Activated naive CD4-positive, alpha-beta T cell treated with anti-CD3 and anti-CD28 coated beads, Interleukin-2, amount 10 ng/mL, durations not matched to agents 7 days and 5 days (primary cell): ENCODE measurements at places on chromosomes 5 and 9.

- DNase-seq, result no peak
Measured at GRCh38 chr5:142132916-142133315, 24.3 kb downstream of the NDFIP1 start.

DNA sequence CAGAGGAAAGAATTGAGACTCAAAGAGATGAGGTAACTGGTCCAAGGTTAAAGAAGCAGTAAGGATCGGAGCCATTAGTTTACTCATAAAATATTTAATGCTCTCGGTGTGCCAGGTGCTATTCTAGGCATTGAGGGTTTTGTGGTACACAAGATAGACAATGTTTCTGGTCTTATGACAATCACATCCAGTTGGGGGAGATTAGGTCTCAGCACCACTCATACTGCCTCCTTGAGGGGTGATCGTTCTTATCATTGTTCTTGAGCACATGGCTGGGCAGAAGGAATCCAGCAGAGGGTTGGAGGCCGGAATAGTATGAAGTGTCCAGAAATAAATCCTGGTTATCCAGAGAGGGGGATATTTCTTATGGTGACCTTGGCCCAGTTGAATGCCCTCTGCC, 40.7 kb upstream of the LCP2 start:
- DNase-seq, result no peak

DNA sequence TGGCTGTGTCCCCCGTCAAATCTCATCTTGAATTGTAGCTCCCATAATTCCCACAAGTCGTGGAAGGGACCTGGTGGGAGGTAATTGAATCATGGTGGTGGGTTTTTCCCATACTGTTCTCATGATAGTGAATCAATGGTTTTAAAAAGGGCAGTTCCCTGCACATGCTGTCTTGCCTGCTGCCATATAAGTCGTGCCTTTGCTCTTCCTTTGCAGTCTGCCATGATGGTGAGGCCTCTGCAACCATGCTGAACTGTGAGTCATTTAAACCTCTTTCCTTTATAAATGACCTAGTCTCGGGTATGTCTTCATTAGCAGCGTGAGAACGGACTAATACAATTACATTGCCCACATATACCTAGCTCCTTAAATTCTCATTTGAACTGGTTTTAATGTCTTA, 353.0 kb upstream of the KLF4 start:
- DNase-seq, result no peak

GRCh38 chr9:133135146-133135745, 14.2 kb upstream of the RALGDS start:
- DNase-seq, result peak; percentile 58

DNA sequence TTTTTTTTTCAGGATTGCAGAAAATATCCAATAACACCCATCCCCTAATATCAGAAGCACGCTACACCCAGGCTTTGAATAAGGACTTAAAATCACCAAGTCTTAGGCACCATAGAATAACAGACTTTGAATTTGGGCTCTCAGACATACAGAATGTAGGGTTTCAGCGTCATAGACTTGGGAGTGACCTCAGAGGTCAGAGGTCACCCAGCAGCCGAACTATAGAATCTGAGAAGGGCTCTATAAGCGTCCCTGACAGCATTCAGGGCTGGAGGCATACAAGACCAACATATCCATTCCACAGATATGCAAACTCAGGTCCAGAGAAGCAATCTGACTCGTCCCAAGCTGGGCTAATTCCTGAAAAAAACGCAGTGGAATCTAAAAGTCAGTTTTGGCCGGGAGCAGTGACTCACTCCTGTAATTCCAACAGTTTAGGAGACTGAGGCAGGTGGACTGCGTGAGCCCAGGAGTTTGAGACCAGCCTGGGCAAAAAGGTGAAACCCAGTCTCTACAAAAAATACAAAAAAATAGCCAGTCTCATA, 34.7 kb downstream of the SLC6A7 start:
- no peak for DNase-seq

- peak; percentile 91 for DNase-seq
Measured at GRCh38 chr5:41924872-41925554, at the start of gene FBXO4. Gene FBXO4 (plus strand): TSS chr5:41925281. CDS start chr5:41925310, 29 bp downstream.

GRCh38 chr9:105187781-105188180, 56.7 kb upstream of the SLC44A1 start:
- no peak for DNase-seq

GRCh38 chr5:159174511-159175168, 34.7 kb downstream of the RNF145 start:
- no peak for DNase-seq

- DNase-seq, result no peak
Measured at GRCh38 chr9:130670644-130671043, 6.2 kb downstream of the PRDM12 start.

DNA sequence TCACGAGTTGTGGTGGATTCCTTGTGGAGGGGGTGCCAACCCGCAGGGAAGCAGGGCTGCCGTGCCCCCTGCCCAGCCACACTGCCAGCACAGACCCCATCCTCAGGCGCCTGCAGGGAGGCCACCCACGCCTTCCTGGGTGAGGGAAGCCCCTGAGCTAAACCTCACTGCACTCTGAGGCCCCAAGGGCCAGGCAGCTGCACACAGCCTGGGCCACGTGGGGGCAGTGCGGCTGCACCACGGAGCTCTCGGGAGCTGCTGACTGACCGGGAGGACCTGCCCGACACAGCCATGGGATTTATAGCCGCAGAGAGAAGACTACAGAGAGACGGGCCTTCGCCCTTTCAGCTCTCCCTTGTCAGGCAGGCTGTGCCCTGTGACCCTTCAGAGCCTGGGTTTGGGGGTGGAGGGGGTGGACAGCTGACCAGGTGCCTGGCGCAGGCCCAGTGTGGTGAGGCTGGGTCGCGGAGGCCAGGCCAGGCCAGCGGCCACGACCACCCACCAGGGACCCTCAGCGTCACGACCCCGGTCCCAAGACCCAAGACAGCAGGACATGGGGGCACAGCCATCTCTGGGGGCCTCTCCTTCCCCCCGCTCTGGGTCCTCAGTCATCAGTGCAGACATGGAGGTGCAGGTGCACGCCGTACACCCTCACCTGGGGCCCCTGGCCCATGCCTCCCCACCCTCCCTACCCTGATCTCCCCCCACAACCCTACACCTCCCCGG, 4.3 kb upstream of the AHRR start:
- DNase-seq, result peak; percentile 53

DNA sequence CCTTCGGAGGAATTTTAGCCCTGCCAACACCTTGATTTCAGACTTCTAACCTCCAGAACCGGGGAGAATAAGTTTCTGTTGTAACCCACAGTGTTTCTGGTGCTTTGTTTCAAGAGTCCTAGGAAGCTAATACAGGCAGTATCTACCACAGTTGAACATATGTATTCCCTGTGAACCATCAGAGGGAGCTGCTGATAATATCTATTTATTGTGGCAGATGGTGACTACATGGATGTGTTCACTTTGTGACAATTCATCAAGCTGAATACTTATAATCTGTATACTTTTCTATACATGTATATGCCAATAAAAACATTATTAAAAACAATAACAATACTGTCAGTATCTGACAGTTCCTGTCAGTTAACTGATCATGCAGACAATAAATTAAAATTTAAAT, 137.2 kb upstream of the GNA14 start:
- no peak for DNase-seq

GRCh38 chr5:172913117-172913850, 45.9 kb upstream of the RPL26L1 start:
- DNase-seq, result no peak

DNA sequence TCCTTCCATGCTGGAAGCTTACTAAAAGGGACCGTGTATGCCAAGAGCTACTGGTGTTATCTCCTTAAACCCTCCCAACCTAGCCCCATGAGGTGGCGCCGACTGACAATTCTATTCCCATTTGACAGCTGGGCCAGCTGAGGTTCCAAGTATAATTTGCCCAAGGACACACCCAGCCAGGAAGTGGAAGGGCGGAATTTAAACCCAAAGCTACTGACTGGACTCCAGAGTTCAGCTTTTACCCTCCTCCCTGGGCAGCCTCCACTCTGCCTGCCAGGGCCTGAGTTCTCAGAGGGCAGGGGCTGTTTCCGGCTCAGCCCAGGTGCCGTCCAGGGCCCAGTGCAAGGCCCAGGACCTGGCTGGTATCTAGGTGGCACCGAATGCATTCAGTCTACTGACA, 71.8 kb downstream of the C9orf50 start:
- no peak for DNase-seq

DNA sequence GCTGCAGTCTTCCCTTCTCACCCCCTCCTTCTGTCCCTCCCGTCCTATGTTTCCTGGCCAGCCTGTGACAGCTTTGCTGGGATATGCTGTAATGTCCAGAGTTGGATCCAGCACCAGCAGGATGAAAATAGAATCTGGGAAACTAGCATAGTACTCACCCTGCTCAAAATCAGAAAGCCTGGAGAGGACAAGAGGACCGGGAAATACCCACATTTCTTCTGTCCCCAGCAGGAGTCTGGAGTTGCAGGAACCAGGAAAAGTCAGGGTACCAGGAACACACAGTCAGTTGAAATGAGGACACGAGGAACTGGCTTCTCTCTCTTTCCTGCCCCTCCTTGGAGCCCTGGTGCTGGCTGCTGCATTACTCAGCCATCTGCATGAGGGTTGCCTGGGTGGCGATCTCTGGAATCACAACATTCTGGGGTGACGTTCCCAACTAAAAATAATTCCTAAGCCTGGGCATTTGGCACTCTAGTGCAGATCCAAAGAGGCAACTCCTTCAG, 59.6 kb upstream of the NFIL3 start:
- no peak for DNase-seq

DNA sequence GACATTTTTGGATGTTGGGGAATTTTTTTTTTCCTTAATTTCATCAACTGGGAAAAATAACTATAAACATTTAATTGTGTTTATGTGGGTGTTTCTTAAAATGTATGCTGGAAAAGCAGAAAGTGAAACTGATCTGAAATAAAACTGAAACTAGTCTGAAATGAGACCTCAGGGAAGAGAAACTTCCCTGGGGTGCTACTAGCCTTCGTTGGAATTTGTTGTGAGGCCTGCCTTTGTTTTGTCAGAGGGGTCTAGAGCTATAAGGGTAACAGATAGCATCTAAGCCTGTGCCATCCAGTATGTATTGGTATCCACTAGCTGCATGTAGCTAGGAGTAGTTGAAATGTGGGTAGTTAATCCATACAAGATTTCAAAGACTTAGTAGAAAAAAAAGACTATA, 10.4 kb downstream of the ZNF618 start:
- DNase-seq, result no peak

- DNase-seq, result peak; percentile 22
Measured at GRCh38 chr5:124651663-124652513, 94.6 kb downstream of the ZNF608 start.

DNA sequence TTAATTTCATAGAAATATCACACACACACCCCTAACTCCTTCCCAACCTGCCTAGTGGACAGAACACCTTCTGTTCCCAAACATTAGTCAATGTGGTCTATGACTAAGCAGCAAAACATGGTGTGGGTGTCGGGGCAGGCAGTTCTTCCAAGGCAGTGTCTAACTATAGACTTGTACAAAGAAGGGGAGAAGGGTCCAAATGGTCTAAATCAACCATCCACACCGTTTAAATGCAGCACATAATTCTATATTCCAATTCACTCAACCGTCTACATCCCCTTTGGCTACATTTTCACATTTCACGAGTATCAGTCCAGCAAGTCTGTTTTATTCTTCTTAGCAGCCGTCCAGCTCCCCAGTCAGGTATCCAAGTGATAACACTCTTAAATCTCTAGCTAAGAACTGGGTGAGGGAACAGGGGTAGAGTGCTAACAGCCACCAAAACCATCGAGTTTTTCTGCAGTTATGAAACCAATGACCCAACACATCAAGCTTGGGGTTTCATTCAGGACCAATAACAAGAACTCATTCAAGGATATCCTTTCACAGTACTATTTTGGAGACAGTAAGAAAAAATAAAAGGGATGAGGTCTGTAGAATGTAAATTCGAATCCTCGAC, 3.3 kb downstream of the ZNF608 start:
- DNase-seq, result no peak

DNA sequence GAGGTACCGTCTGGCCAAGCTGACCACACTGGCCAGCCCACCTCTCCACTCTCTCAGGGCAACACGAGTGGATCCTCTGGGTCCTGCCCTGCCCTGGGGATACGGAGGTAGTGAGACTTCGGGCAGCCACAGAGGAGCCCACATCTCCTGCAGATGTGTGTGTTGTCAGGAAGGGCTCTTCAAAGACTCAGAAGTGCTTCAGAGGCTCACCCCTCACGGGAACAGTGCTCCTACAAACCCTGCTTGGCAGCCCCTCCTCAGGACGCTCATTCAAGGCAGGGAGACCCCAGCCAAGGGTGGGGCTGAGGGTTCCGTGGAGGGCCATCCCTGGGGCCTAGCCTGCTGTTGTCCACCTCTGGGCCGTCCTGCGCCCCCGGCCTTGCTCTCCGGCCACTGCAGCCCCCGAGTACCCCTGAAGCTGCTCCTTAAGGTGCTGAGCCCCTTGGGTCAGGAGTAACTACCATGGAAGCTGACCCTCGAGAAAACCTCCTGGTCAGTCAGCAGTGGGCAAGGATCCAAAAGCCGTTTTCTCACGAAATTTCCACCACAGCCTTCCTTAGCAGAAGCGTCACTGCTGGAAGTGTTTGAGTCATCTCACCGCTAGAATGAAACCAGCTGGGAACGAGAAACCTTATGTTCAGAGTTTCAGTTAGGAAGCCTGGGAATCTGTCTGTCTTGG, 23.2 kb upstream of the LRRC14B start:
- peak; percentile 11 for DNase-seq

DNA sequence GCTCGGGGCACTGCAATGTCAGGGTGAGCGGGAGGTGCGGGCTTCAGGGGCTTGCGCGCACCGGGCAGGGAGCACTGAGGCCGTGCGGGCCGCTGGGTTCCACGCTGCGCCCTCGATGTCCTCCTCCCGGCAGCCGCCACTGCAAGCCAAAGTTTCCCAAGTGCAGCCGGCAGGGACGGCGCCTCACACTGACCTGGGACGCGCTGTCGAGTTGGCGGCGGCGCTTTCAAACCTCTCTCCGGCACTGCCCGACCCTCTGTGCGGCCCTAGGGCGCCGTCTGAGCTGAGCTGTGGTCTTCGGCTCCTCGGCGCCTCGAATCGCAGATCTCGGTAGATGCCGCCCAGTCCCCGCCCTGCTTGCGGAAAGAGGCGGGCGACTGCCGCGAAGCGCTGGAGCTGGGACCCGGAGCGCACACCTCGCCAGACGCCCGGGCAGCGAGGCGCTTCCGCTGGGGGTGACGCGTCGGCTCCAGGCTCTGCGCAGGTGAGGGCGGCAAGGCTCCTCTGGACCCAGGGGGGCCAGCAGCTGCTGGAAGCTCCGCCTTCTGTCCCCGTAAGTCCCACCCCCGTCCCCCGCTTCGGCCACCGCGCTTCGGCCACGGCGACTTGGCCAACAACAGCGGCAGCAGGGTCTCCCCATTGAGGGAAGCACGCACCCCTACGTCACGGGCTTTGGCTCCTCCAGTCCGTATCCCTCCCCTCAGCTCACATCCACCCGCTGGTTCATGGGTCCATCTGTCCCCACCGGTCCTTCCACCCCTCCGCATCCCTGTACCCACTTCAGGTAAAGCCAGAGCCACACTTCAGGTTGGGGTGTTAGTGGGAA, at the start of gene ANKRD34B:
ANKRD34B (minus strand) TSS at position 320 of the 826 bp plus-strand sequence. CDS start 10,261 bp downstream, outside the sequence.
- peak; percentile 67 for DNase-seq

- no peak for DNase-seq
Measured at GRCh38 chr5:80963521-80963895, 3.3 kb downstream of the RASGRF2 start.

DNA sequence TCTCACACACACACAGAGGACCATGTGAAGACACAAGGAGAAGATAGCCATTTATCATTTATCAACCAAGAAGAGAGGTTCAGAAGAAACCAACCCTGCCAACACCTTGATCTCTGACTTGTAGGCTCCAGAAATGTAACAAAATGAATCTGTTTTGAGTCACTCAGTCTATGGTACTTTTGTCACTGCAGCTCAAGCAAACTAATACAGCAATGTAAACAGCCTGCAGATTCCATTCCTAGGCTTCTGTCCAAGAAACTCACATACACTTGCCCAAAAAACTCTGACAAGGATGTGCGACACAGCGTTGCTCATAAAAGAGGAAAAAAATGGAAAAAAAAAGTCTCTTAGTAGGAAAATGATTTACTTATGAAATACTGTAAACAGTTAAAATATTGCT, 33.4 kb downstream of the TRIM36 start:
- no peak for DNase-seq
